ENCODE measurements at places on chromosomes 12 and 14.

DNA sequence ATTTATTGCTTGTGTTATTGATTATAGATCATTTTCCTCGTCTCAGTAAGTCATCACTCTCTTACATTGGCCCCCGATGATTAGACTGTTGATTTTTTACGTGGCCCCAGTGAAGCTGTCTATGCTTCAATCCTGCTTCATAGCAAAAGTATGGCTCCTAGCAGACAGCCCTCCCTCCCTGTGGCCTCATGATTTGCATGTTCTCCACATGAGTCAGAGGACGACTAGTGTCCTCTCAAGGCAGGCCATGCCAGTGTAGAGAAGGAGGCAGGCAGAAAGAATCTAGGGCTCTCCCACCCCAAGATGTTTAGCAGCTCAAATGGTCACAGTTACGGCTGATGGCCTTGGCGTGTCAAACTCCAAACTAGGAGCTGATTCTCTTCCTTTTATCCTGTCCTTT is 59.6 kb downstream of the FIGNL2 start:
- DNase-seq, result no peak

GRCh38 chr12:116937640-116938039 is 26.9 kb downstream of the FBXW8 start:
- DNase-seq, result no peak

GRCh38 chr12:4143896-4144295 is 129.7 kb upstream of the CCND2 start:
- no peak for DNase-seq

DNA sequence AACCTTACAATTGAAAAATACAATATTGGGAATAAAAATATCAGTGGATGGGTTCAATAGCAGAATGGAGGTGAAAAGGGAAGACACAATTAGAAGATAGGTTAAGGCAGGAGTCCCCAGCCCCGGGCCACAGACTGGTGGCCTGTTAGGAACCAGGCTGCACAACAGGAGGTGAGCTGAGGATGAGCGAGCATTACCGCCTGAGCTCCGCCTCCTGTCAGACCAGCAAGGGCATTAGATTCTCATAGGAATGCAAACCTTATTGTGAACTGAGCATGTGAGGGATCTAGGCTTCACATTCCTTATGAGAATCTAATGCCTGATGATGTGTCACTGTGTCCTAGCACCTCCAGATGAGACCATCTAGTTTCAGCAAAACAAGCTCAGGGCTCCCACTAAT is 27.3 kb upstream of the ST8SIA1 start:
- DNase-seq, result no peak

DNA sequence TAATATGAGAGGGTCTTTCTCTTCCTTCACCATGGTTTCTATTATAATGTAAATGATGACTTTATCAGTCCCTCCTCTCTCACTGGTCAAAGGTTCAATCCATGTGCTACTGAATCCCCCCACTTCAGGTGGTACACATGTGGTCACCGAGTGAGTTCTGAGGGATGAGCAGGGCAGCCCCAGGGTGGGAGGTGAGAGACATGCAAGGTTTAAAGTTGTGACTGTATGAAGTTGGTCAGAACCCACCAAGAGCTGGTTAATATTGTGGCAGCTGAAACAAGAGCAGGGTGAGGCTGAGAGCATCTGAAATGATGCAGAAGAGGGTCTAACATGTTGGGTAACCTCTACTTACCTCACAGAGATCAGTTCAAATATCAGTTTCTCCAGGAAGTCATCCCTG is 444.7 kb upstream of the FBXO33 start:
- no peak for DNase-seq

GRCh38 chr14:19799880-19800279 is 3.7 kb upstream of the OR4N2 start:
- no peak for DNase-seq

DNA sequence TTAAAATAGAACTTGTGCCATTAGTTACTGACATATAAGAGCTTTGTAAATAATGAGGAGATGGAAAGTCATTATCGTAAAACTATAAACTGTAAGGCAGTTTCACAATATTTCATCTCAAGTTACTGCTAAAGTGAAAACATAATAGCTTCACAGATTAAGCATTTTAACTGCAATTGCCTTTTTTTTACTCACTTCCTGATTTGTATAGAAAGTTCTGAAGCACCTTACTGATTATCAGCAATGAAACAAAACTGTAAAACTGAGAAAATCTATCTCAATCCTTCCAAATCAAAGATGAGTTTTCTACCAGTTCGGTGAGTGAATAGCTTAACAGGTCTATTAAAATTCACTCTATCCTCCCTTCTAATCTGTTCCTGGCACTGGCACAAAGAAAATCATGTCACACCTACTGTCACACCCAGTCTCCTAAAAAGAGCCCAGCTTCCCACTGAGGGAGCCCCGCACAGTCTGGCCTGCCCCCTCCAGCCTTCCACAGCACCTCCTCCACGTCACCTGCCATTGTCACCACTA is 161.4 kb upstream of the ABCD2 start:
- DNase-seq, result no peak

GRCh38 chr14:24271834-24272263 is 452 bp upstream of the RABGGTA start:
- no peak for DNase-seq

DNA sequence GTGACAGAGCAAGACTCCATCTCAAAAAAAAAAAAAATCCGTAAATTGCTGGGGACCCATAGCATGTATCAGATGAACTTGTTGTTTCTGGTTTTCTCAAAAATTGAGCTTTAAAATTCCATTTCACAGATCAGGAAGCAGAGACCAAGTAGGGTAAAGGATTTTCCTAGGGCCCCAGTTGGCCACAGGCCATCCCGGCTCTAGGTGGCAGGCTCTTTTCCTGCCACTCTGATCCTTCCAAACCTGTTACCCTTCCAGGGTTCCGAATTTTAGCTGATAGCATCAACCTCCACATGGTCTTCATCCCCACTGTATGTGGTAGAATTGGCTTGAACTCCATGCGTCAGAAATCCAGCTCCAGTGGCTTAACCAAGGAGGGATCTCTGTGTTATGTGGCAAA is 36.1 kb upstream of the BDKRB2 start:
- no peak for DNase-seq

- DNase-seq, result no peak
These were observed 46.9 kb downstream of the BEGAIN start for GRCh38 chr14:100540141-100540925.

GRCh38 chr12:90112666-90113065 is 404.0 kb upstream of the ATP2B1 start:
- peak; percentile 69 for DNase-seq

DNA sequence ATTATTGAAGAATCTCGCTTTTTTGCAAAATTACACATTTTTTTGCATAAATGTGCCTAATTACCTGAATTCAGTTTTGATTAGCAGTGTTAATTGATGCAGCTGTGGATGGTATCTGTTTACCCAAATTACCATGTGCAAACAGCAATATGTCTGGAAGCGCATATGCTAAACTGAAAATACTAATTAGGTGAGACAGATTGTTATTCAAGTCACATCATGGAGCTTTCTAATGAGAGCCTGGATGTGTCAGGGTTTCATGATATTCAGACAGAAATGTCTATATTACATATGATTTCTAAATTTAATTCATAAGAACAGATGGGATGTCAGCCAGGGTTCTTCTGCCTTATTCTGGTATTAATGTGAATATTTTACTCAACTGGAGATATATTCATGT is 74.9 kb downstream of the RMST start:
- DNase-seq, result no peak

- DNase-seq, result no peak
These were observed 5.2 kb downstream of the KRT84 start for GRCh38 chr12:52380271-52380694.

- DNase-seq, result no peak
These were observed 56.8 kb upstream of the FAM181A start for GRCh38 chr14:93870377-93870776.

DNA sequence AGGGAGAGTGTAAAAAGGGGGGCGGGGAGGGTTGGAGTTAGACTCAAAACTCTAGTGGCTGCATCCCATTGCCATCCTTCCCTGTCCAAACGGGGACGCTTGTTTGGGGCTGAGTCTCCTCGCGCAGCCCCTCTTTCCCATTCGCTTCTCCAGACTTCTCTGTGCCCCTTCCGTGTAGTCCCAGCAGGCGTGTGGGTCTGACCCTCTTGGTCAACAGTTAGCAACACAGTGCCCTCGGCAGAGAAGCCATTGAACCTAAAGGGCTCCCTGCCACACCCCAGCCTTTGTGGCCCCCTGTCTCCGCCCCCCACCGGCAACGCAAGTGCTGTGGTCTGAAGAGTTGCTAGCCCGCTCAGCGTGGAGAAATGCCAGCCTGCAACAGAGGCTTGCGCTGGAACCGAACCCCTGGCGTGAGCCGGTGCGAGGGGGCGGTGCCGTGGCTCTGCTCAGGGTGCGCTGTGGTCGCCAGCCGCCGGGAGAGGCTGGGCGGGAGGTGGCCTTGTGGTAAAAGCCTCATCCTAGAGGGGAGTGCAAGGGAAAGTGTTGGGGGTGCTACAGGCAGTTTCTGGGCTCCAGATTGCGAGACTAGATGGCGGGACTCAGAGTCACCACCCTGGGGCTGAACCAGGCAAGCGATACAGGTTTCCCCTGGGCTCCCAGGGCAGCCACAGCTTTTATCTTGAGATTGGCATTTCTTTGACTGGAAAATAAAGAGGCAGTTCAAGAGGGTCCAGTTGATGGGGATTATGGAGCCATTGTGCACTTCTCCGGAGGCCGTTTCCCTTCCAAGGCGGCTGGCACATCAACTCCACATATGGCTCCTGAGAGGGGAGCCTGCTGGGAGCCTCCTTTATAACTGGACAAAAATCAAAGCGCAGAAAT is 2.1 kb downstream of the PLXNC1 start:
- DNase-seq, result no peak

DNA sequence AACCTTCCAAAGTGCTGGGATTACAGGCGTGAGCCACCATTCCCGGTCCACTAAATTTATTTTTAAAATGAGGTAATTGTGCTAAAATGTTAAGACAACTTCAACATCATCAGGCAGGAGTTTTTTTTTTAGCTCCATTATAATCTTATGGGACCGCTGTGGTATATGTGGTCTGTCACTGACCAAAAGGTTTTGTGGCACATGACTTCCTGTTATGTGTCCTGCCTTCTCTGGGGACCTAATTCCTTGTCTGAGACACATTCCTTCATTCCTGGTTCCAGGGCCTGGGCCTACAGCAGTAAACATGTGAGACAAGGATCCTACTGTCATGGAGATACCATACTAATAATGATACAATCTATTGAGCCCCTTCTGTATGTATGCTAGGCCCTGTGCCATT is 4.9 kb downstream of the TEX52 start:
- DNase-seq, result no peak

GRCh38 chr14:72318648-72319047 is 386.4 kb downstream of the RGS6 start:
- no peak for DNase-seq

GRCh38 chr12:15955281-15955680 is 44.1 kb downstream of the DERA start:
- no peak for DNase-seq

GRCh38 chr14:21069388-21070082 is 569 bp upstream of the ARHGEF40 start:
- DNase-seq, result no peak

GRCh38 chr12:120571299-120571698 is 9.9 kb downstream of the POP5 start:
- no peak for DNase-seq
